Esophagus mucosa (tissue), 1 donor: ENCODE measurements at places on chromosomes 7 and 10. TPM values are rescaled to one million over a fixed set of nuclear protein-coding genes. Genes with fewer than 3 reads are reported as not detected.

DNA sequence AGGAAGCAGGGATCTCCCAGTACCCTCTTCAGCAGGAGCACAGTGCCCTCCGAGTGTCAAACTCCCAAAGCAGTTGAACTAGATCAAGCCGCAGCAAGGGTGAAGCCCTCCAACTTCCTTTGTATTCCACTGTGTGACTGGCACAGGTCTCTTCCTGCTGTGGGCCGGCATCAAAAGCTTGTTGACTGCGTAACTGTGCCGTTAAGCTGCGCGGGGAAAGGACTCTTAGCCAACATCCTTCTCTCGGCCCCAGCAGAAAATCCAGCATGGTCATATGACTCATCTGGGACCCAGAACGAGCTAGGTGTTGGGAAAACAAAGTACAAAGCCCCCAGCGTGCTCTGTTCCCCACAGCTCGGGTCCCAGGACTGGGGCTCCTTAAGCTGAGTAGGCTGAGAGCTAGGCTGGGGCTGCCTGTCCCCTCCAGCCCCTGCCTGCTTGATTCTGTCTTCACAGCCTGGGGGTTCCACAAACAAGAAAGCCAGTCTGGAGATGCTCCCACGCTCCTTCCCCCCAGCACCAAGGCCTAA is 52.2 kb downstream of the COL17A1 start:
- ATAC-seq: no peak

DNA sequence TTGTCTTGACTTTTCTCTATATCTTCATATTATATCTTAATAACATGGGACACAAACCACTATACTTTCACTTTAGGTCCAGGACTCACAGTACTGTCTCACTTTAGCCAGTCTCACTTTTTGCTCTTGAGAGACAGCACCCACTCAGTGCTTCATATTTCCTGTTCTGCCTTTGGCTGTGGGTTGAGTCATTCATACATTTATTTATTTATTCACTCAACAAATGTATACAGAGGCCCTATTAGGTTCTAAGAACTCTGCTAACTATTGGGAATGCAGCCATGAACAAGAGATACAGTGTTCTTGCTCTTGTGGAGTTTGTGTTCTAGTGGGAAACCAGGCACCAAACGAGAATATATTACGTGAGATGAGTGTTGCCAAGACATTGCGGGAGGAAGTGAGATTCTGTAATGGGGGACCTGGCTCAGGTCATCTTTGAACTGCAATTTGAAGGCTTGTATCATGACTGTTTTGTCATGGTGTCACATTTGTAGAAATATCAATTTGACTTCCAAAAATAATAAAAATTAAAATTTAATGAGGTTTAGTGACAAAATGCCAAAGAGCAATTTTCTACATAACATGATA is 190.1 kb downstream of the SDHAF3 start:
- no peak for ATAC-seq

The JAZF1 gene
- 3.1 TPM for total RNA-seq

The EVX1 gene
- total RNA-seq: not detected

The GTPBP4 gene
- total RNA-seq: 29.6 TPM

The GUSB gene
- total RNA-seq: 27.8 TPM
